CD4-positive, alpha-beta T cell treated with Interleukin-12 subunit alpha and Interleukin-12 subunit beta, for 1 hour (primary cell): ENCODE measurements at places on chromosomes 4 and X.

GRCh38 chr4:39044956-39045826, 13.0 kb upstream of the TMEM156 start:
- peak; percentile 61 for DNase-seq

- DNase-seq: peak; percentile 42
These were observed 78.7 kb downstream of the RBM47 start for GRCh38 chr4:40550948-40551462.

DNA sequence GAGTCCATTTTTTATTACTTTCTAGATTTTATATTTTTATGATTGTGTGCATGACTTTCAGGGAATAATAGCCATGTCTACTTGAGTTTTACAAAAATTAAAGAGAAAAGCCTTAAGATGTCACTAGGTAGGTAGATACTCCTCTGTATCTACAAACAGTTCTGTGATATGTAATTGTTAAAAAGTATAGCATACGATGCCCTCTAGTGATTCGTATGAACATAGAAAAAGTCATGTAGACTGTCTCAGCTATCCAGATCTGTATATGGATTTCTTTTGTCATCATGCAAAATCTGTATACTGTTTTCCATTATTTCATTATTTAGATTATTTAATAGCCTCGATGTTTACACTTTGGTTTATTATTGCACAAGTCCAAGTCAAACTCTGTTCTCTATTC, 856.6 kb downstream of the CENPC start:
- no peak for DNase-seq

DNA sequence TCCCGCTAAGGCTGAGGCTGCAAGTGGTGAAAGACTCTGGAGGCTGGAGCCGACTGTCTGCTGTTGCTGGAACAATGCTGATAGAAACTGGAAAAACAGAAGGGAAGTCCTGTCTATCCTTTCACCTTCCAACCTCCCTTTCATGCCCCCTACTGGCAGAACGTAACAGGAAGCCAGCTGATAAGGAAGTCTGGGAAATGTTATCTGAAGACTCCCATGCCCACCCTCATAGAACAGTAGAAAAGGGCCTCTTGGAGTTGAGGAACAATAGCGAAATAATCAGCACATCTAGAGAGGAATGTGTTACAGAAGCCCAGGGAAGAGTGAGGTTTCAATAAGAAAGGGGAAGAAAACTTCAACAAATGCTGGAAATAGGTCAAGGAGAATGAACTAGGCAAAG, 117.1 kb upstream of the DKK2 start:
- DNase-seq: no peak

- DNase-seq: no peak
These were observed 197.9 kb downstream of the SHOX start for GRCh38 chrX:828411-828959.

DNA sequence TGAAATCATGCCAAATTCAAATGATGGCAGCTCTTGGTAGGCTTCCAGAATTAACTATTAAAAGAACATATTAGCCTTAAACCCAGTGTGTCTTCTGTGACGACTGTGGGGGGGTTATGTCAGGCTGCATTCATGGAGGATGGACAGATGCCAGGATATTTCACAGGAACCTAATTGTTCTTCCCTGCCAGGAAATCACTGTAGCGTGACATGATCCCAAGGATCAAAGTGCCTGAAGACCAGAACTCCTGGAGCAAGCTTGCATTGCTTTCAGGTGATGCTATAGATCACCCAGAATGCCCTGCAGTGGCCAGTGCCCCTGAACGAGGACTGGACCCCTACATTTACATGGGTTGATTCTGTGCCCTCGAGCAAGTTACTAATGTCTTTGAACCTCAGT, 1093.0 kb upstream of the TENM3 start:
- DNase-seq: no peak

GRCh38 chr4:18067031-18067430, 45.5 kb upstream of the LCORL start:
- no peak for DNase-seq
